Endothelial cell of umbilical vein (primary cell): ENCODE measurements at places on chromosomes 1 and 21. TPM values are rescaled to one million over a fixed set of nuclear protein-coding genes. Genes with fewer than 3 reads are reported as not detected.
A peak's percentile ranks its signal among the peaks of the same experiment; 100 is the strongest.

DNA sequence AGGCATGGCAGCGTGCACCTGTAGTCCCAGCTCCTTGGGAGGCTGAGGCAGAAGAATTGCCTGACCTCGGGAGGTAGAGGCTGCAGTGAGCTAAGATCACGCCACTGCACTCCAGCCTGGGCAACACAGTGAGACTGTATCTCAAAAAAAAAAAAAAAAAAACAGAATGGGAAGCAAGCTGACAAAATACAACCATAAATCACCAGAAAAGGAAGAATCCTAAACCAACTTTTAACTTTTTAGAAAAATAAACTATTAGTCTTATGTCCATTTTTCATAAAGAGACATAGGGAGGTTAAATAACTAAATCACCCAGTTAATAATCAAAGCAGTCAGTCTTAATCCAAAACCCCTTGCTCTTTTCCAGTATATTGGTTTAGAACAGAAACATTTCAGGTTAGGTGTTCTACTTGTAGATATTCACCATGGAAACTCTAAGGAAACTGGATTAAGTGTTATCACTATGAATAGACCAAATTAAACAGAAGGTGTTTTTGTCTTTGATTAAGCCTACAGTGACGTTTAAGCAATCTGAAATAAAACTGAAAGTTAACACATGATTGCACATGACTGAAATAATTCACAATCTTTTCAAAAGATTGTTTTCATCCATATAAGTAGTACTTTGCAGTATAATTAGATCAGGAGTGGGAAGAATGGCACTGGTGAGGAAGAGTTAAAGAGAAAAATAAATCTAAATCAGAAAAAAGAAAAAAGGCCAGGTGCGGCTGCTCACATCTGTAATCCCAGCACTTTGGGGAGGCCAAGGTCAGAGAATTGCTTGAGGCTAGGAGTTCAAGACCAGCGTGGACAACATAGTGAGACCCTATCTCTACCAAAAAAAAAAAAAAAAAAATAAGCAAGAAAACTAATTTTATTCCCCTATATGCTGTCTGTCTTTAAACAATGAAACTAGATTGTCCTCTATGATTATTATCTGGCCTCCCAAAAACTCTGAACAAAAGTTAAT is 9.6 kb downstream of the CDC42BPA start:
- no peaks in the 10 kb centered on the region for H3K36me3 ChIP-seq
- DNase-seq: no peak
- H3K4me1 ChIP-seq: peaks cover 23% of the 10 kb centered on the region
- no peak overlapping the region for H3K4me3 ChIP-seq

GRCh38 chr1:60949154-60949825 is 133.1 kb upstream of the NFIA start:
- peak overlapping the region; percentile 54 for H3K27ac ChIP-seq
- no peaks in the 10 kb centered on the region for H3K27me3 ChIP-seq
- H3K36me3 ChIP-seq: no peaks in the 10 kb centered on the region

CD48 gene
- polyA plus RNA-seq: not detected in 2 replicates

DNA sequence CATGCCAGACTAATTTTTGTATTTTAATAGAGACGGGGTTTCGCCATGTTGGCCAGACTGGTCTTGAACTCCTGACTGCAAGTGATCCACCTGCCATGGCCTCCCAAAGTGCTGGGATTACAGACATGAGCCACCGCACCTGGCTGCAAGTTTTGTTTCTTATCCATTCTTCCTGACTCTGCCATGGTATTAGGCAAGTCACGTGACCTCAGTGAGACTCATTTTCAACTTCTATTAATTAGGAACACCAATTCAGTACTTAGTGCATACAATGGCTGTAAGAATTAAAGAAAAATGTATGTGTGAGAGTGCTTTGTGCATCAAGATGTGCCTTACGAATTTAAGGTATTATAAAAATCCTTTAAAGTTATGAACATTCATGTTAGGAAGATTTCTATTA is 111.2 kb downstream of the CACNA1E start:
- no peaks in the 10 kb centered on the region for H3K4me1 ChIP-seq
- no peak overlapping the region for H3K27ac ChIP-seq
- H3K27me3 ChIP-seq: no peaks in the 10 kb centered on the region
- no peak for DNase-seq

DNA sequence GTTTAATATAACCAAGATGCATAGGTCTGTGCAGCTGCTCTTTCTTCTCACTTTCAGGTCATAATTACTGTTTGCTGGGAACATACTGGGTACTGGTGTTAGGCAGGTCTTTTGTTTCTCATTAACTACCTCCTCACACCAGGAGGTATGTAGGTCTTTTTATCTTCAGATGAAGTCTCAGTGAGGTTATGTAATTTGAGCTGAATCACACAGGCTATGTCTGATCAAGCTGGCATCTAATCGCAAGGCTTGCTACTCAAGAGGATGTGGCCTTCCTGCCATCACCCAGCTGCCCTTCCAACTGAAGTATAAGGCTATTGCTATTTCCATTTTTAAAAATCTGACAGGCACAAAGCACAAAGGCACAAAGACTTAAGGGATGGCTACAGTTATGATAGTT is 96.4 kb downstream of the RUNX1 start:
- no peak overlapping the region for H3K4me3 ChIP-seq
- H3K36me3 ChIP-seq: no peaks in the 10 kb centered on the region
- no peaks in the 10 kb centered on the region for H3K4me1 ChIP-seq
- H3K27me3 ChIP-seq: peaks cover 10% of the 10 kb centered on the region
- DNase-seq: no peak
